ENCODE measurements at places on chromosomes 12 and 14. TPM values are rescaled to one million over a fixed set of nuclear protein-coding genes. Genes with fewer than 3 reads are reported as not detected.

Gene ST8SIA1
- 6.9 TPM for total RNA-seq

Gene TAS2R46
- 1.6 TPM for total RNA-seq

Gene MYO1H
- total RNA-seq, result not detected

Gene INTS13
- 22.4 TPM for total RNA-seq

Gene TAS2R43
- 2.2 TPM for total RNA-seq

Gene P2RX2
- total RNA-seq, result not detected

Gene LYZ
- total RNA-seq, result 11.3 TPM

Gene BATF
- 0.44 TPM for total RNA-seq

Gene CACNA1C
- total RNA-seq, result 3.6 TPM

Gene LHX5
- not detected for total RNA-seq

Gene PRPH
- total RNA-seq, result 1.4 TPM

Gene OR4N2
- total RNA-seq, result not detected

Gene PRKD1
- total RNA-seq, result 14.0 TPM
